ENCODE measurements at places on chromosomes 12 and 14.

- DNase-seq = no peak
These were observed 1051.0 kb upstream of the FOXG1 start for GRCh38 chr14:27715561-27715960.

DNA sequence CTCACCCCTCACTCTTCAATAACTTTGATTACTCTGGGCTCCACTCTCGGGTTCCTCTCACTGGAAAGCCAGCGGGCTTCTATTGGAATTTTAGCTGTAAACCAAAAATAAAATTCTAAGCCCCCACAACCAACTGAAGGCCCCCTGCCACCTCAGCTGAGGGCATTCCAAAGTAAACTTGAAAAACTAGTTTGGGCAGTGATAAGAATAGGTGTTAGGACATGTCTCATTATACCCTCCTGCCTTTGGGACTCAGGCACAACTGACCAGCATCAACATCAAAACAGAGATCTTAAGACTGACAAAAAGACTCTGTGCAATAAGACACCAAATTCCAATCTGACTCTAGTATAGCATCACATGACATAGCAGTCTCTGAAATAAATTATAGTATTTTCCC lies 11.9 kb upstream of the TSPAN9 start:
- DNase-seq = no peak

GRCh38 chr14:102949801-102950451 lies 27.5 kb downstream of the AMN start:
- no peak for DNase-seq

DNA sequence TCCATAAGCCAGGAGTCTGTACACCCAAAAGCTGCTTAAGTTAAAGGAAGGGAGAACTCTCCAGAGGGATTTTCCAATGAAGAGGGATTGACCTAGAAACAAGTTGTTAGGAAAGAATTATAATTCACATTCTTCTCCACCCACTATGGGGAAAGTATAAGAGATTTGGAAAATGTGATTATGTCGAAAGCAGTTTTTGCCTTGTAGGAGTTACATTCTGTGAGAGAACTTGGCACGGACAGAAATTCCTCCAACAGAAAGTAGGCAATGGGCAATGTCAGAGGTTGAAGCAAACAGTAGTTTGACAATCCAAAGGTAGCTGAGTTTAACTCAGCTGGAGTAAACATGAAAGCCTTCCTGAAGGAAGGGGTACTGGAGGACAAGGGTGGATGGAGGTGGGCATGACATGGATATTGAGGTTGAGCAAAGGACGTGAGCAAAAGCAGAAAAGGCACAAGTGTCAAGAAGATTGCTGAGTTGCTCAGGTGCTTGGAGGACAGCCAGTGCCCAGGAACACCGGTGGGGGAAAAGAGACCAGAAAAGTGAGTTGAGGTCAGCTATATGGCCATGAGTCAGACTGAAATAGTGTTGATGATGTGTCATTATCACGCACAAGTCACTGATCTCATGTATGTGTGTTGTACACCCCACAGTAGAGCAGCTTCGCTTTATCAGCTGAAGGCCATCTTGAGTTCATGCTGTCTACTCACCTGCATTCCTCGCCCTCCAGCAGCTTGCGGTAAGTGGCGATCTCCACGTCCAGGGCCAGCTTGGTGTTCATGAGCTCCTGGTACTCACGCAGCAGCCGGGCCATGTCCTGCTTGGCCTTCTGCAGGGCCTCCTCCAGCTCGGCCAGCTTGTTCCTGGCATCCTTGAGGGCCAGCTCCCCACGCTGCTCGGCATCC lies 4.0 kb downstream of the KRT5 start:
- no peak for DNase-seq
